ENCODE measurements at places on chromosomes 5 and 9. TPM values are rescaled to one million over a fixed set of nuclear protein-coding genes. Genes with fewer than 3 reads are reported as not detected.

DNA sequence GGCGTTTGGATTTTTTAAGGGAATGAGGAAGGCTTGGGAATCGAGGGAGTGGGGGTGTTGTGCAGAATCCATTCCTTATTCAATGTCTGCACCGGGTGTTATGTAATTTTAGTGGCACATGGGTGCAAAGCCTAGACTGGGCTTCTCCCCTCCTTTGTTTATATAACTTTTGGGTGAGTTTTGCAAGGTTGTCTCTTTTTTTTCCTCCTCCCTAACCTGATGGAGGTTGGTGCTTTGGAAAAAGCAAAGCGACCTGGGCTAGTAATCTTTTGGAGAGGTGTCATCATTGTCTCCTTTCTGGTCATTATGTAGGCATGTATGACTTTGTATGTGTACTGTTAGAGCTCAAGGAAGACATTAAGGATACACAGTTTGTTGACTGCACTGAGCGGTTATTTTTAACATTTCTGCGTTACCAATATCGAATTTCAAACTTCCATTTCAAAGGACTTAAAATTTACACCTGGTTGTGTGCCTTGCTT, 3.1 kb downstream of the SMARCA2 start:
- DNase-seq = no peak

- DNase-seq = no peak
Observed at GRCh38 chr5:89087551-89088318, 204.8 kb upstream of the MEF2C start.

Gene SAXO1
- 0.03 TPM for total RNA-seq

- DNase-seq = no peak
Observed at GRCh38 chr5:127417528-127417927, 99.9 kb upstream of the PRRC1 start.

Gene ZNF658
- total RNA-seq = 10.2 TPM

Gene DNM1
- total RNA-seq = 4.9 TPM
